ENCODE measurements at places on chromosomes 2 and 18.

GRCh38 chr2:231905026-231905425, 21.2 kb downstream of the NPPC start:
- no peak for DNase-seq

DNA sequence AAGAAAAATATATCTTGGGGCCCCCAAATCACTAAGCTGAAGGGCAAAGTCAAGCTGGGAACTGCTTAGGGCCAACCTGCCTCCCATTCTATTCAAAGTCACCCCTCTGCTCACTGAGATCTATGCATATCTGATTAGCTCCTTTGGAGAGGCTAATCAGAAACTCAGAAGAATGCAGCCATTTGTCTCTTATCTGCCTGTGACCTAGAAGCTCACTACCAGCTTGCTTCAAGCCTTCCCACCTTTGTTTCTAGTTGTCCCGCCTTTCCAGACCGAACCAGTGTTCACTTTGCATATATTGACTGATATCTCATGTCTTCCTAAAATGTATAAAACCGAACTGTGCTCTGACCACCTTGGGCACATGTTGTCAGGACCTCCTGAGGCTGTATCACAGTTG, 479.4 kb downstream of the METTL4 start:
- DNase-seq = no peak

DNA sequence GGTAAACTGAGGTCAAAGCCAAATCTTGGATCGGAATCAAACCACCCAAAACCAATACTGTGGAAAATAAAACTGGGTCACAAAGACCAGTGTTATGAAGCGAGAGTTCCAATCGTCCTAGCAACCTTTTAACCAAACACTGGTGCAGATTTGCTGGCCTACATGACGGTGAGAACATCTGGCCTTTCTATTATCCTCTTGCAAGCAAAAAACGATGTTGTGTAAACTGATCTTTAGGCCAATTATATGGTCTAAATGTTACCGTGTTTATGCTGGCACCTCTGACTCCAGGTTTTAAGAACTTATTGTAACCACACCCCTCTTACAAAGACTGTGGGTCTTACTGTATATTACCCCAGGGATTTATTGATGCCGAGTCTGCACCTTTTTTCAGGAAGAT, 145.9 kb downstream of the GFPT1 start:
- no peak for DNase-seq

- DNase-seq = no peak
Measured at GRCh38 chr2:136247204-136247950, 129.4 kb upstream of the CXCR4 start.

DNA sequence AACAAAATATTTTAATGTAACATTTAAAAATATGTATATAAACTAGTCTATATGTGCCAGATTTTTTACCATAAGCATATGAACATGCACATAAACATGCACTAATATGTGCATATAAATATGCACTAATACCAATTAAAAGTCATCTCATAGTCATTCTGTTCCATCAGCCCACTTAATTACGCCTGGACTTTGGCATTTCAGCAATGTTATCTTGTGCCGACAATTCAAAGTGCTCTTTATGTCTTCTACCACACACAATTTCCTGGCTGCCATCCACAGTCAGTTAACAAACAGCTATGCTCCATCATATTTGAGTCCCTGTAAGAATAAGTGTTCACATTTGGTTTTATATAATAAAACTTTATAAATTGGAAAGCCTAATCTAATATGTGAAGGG, 92.6 kb upstream of the TSPYL6 start:
- DNase-seq = no peak

DNA sequence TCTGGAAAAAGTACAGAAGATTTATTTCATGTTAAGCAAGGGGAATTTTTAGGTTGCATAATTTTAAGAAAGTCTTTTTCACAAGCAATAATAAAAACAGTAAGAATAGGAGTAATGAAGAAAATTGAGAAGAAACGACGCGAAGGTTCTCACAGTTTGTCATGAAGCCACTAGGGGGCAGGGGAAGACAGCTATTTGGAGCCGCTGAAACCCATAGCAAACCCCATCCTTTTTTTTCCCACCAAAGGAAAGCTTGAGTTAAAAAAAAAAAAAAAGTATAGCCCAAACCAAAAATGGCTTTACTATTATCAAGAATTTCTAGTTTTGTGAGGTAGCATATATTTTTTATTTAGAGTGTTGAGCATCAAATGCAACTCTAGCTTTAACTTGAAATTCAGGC, 300.9 kb downstream of the PHLPP1 start:
- DNase-seq = peak; percentile 63

GRCh38 chr2:39851651-39852110, 72.6 kb upstream of the THUMPD2 start:
- no peak for DNase-seq

DNA sequence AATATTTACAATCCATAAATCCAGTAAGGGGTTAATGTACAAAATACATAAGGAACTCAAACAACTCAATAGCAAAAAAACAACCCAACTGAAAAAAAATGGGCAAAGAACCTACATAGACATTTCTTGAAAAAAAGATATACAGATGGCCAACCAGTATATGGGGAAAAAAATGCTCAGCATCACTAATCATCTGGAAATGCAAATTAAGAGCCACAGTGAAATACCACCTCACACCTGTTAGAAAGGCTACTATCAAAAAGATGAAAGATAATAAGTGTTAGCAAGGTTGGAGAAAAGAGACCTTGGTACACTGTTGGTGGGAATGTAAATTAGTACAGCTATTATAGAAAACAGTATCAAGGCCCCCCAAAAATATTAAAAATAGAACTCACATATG, 14.6 kb downstream of the AP1S3 start:
- no peak for DNase-seq

GRCh38 chr2:31397094-31397493, 17.4 kb downstream of the XDH start:
- no peak for DNase-seq

- no peak for DNase-seq
Measured at GRCh38 chr18:51361130-51361860, 163.8 kb upstream of the MEX3C start.

DNA sequence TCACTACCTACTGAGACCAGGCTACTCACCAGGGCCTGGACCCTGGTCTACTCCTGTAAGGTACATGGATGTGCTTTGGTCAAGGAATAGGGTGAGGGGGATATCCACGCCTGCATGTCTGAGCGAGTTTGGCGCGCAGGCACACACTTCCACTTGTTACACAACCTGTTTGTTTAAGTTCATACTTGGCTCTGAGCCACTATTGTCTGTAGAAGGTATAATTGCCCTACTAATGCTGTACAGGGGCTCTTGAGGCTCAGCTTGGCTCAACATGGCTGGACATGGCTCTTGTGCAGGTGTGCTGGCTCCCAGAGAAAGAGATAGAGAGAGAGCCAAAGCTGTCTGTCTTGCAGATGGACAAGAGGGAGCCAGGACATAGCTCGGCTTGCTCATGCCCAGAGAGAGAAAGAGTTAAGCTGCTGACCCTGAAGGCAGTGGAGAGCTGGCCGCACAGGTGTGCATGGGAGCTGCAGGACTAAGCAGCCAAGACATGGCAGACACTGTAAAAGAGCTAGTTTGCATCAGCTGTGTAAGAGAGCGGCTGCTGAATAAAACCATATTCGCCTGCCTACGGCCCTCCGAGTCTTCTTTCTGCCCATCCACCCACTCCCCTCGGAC, 35.2 kb downstream of the NPPC start:
- DNase-seq = no peak

DNA sequence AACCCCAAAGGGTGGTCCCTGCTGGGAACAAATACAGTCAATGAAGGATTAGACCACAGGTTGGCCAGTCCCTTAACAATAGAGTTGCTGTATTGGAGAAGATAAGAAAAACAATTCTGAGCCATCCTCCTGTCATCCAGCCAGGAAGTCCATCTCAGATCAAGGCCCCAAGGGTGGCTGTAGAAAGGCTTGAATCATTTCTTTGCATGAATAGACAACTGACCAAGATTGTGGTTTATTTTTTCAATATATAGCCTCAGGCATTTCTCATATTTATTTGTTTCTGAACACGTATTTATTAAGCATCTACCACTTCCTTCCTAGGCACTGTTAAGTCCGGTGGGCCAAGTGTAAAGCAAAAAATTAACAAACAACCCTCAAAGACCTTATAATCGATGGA, 274.4 kb upstream of the SLC14A2 start:
- DNase-seq = no peak

DNA sequence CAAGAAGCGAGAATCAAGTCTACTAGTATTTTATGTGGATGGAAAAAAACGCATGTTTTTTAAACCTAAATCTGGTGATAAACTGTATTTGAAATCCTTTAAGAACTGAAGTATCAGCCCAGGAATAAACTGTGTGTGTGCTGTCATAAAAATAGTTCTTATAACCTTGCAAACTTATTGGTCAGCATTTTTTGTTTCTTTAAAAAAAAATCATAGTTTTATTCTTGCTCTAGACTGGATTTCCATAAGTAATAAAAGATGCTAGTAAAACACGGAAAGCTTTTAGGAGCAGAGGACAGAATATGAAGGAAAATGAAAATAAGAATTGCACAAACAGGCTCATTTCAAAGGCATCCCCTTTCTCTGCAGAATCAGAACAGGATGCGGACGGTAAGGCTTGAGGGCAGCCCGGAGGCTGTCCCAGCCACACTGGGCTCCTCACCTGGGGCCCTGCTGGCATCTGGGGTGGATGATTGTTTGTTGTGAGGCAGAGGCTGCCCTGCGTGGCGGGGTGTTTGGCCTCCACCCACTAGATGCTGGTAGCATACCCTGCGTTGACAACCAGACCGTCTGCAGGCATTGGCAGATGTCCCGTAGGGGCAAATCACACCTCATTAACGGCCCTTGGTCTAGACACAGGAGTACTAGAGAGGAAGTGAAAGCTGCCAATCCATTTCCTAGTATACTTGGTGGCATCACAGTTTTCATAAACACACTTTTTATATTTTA, 52.5 kb downstream of the MBP start:
- peak; percentile 62 for DNase-seq

DNA sequence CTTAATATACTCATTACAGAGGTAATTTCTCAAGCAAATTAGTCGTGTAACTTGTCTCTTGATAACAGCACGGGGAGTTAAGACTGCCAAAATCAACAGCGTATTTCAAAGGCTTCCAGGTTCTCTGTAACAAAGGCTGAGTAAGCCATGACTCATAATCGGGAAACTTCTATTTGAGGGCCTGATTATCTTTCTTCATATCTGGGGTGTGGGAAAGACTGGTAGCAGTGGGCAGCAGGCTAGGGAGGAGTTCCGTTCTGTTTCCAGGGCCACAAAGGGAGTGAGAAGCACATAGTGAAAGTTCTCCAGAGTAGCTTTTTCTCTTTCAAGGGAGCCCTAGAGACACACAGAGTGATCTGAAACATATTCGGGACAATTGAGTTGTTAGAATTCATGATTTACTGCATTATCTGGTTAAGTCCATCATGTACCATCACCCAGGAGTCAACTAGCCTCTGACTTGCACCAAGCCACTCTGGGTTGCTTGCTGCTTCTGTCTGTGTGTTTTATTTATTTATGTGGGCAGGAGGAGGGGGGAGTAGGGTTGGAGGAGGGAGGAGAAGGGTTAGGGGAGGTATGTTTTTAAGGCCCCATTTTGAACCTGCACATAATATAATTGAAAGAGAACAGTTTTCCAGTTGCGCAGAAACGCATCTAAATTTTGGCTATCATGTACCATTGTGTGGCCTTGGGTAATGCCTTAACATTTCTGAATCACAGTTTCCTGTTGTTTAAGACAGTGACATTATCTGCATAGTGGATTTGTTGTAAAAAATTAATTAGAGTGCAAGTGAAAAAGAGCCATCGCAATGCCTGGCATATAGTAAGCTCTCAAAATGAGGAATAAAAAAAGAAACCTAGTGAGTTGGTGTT, 80.5 kb upstream of the ITPRID2 start:
- no peak for DNase-seq

GRCh38 chr2:105183555-105184323, 57.8 kb upstream of the GPR45 start:
- no peak for DNase-seq

GRCh38 chr2:230537531-230537976, 121.6 kb downstream of the SP100 start:
- no peak for DNase-seq

- DNase-seq = no peak
Measured at GRCh38 chr18:56382541-56382940, 255.9 kb downstream of the TXNL1 start.

DNA sequence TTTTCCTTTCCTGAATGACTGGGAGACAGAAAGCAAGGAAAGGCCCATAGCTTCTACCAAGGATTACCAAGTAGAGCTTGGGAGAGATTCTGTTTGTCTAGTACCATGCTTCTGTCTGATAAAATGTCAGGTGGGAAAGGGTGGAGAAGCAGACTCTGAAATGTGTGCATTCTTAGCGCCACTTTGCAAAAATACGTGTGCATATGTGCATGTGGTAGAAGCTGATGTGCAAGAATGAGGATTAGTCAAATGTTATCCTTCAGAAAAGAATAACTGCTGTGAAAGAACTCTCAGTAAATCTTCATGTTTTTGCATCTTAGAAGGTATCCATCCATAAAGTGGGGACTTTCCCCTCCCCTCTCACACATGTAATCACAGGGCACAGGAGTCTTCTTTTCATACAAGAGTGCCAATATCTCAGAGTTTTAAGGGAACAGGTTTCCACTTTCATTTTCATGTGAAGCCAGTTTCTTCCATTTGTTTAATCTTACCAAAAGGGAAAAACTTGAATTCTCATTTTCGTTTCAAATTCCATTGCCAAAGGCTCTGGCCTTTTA, 15.4 kb upstream of the DGKD start:
- DNase-seq = no peak

GRCh38 chr2:201962774-201963562, 70.7 kb upstream of the FZD7 start:
- DNase-seq = no peak

DNA sequence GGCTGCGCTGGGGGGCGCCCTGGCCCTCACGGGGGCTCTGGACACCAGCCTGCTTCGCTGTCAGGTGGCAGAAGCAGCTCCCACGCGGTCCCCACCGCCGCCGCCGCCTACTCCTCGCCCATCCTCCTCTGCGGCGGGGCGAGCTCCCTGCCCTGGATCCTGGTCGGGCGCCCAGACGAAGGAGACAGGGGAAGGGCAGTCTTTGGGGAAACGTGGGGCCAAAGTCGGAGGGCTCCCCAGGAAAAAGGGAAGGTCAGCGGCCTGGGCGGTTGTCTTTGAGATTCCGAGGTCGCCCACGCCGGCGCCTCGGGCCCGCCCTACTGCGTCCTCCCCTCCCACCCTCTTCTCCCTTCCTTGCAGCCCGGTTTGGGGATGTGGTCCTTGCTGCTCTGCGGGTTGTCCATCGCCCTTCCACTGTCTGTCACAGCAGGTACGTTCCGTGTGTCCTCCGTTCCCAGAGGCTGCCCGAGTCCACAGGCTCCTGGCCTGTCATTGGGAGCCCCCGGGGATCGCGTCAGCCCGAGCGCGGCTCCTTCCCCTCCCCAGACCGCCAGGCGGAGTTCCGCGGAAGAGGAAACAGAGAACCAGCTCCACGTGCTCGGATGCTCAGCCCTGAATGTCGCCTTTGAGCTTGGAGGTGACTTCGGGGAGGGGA, 800 bp downstream of the IL1RL2 start:
- DNase-seq = peak; percentile 35

All from CD4-positive, alpha-beta T cell treated with Interleukin-1 beta for 1 hour (primary cell).